ENCODE measurements at places on chromosomes 4 and X.

DNA sequence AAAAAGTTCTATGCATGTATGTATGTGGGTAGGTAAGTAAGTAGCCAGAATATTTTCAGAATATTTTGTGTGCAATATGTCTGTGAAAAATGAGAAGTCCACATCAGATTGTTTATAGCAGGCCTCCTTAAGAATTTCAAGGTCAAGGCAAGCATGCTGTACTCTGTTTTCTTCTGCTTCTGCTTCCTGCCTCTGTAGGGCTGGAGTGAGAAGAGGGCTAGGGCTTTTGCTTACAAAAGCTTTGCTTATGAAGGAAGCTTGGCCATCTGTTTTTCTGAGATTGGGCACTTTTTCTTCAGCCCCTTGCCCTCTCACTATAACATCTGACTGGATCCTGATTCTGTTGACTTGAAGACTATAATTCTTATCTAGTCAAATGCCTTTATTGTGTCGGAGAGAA is 150.4 kb downstream of the EMCN start:
- no peak for DNase-seq

GRCh38 chr4:4526401-4526800 is 15.4 kb downstream of the STX18 start:
- DNase-seq: no peak

- DNase-seq: no peak
These were observed 81.9 kb downstream of the REPS2 start for GRCh38 chrX:17028356-17028755.

- no peak for DNase-seq
These were observed 47.9 kb downstream of the ARHGAP24 start for GRCh38 chr4:85522836-85523235.

GRCh38 chrX:77814210-77814609 is 28.2 kb upstream of the ATRX start:
- no peak for DNase-seq

GRCh38 chr4:127182687-127183086 is 450.1 kb upstream of the INTU start:
- no peak for DNase-seq

DNA sequence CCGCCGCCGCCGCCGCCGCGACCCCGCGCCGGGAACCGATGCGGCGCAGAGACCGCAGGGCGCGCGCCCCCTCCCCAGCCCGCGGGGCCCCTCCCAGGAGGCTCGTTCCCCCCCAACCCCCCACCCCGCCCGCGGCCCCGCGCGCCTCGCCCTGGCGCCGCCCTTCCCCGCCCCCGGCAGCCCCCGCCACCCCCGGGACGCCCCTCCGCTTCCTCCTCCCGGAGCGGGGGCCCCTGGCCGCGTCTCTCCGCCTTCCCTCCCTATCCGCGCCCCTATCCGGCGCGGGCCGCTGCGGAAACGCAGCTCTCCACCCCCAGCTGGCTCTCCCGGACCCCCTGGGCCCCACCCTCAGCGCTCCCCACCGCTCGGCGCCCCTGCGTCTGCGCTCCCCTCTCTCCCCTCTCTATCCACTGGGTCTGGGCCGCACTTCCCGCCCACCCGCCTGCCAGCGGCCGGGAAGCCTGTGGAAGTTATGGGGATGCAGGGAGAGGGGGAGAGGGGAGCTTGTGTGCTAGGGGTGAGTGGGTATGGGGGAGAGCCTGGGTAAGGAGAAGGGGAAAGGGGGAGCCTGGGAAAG is at the start of gene TMEM271:
TSS of gene TMEM271 (minus strand) at position 51 of the 577 bp plus-strand sequence. CDS start 233 bp downstream, outside the sequence.
- DNase-seq: no peak

GRCh38 chr4:108450236-108450898 is 170.0 kb upstream of the RPL34 start:
- DNase-seq: no peak

DNA sequence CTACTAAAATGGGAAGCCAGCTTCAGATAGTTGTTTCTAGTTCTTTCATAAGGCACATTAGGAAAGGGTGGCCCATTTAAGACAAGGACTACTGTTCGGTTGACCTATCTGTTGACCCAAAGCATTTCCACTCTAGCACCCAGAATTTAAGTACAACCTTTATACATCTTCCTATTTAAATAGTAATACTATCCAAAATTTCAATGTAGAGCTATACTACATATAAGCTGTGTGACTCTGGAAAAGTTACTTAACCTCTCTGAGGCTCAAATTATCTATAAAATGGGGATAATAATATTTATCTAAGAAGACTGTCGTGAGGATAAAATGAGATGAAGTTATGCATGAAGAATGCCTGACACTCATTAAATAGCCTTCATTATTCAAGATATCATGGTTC is 82.0 kb upstream of the TMEM164 start:
- no peak for DNase-seq

GRCh38 chrX:39320165-39320564 is 518.9 kb downstream of the MID1IP1 start:
- DNase-seq: no peak

GRCh38 chr4:142427456-142427855 is 418.6 kb downstream of the INPP4B start:
- DNase-seq: no peak

- DNase-seq: no peak
These were observed 347 bp downstream of the AMTN start for GRCh38 chr4:70518716-70519115.

DNA sequence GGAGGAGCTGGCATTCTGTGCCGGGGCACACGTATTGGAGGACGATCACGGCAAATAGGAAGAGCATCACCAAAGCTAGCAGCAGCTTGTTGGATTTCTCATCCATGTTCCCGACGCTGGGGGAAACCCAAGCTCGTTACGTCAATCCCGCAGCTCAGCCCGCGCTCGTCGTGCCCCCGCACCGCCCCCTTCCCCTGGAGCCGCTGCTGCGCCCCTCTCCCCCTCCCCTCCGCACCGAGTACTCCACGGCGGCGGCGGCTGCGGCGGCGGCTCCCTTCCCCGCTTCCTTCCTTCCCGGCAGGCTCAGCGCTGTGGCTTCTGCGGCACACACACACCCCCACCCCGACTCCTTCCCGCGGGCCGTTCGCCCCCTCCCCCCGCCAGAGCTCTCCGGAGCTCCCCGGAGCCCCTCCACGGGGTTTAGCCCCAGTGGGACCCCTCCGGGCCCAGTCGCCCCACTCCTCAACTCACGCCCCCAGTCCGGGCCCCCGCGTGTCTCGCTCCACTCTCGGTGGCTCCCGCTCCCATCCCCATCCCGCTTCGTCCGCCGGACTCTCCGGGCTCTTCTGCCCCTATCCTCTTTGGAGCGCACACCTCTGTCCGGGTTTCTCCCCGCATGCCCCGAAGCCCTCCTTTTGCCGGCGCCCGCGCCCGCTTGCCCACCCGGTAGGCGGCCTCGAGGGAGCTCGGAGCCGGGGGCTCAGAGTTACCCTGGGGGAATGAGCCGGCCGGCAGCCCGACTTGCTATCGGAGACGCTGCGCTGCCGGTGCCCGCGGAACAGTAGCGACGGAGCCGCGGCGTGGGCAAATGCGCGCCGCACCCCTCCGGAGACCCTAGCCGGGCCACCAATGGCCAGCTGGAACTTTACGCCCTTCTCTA is 978 bp downstream of the HS6ST2 start:
- no peak for DNase-seq

DNA sequence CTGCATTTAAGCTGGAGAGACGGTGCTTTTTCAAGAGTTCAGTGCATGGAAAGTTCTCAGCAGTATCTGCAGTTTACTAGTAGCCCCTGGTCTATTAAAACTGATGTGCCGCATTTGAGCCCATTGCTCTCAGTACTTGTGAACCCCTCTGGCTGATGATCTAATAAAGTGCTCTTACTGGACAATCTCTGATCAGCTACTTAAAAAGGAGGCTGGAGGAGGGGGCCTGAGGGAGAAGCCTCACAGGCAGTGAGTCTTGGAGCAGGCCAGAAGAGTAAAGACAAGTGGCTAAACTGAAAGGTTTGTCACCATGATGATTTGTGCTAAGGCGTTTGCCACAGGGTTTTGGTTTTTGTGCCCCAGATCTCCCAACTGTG is 138.5 kb downstream of the ARX start:
- no peak for DNase-seq

- DNase-seq: no peak
These were observed 37.4 kb downstream of the ASIC5 start for GRCh38 chr4:155828628-155829027.

DNA sequence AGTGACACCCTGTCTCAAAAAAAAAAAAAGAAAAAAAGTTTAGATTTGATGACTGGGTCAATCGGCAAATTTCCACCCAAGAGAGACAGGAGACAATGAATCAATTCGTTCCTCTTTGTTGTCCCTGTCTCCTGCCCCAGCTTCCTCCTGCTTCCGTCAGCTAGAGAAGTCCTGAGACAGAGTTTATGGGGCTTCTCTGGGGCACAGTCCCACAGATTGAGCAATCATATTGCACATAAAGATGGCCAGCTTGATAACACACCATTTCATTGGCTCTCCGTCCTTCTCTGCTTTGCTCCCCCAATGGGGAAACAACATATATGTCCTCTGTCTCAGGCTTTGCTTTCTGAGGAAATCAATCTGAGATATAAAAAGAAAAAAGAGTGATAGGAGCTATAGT is 78.4 kb upstream of the FUNDC1 start:
- DNase-seq: no peak

DNA sequence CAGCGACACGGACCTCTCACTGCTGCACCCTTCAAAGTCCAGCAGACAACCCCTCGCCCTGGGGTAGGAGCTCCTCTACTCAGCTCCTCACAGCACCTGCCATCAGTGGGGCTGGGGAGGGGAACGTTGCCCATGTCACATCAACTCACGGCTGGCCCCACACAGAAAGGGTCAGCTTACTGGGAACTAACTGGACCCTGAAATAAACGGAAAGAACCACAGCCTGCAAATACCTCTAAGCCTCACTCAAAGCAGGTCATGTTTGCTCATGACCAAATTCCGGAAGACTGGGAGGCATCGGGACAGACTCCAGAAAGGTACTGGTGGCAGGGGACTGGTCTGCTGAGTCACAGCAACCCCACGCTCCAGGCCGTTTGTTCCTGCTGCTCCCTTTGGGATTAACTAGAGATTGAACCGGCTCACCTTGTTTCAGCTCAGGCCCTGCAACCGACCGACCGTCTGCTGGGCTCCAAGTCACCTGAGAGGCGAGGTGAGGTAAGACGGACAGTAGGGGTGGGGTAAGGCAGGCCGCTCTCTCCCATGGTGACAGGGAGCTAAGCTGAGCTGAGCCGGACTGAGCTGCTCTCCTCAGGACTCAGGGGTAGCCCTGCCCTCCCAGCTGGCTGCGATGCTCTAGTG is 5.6 kb downstream of the G6PD start:
- DNase-seq: no peak

GRCh38 chr4:35125995-35126712 is 1118.2 kb downstream of the ARAP2 start:
- DNase-seq: no peak

DNA sequence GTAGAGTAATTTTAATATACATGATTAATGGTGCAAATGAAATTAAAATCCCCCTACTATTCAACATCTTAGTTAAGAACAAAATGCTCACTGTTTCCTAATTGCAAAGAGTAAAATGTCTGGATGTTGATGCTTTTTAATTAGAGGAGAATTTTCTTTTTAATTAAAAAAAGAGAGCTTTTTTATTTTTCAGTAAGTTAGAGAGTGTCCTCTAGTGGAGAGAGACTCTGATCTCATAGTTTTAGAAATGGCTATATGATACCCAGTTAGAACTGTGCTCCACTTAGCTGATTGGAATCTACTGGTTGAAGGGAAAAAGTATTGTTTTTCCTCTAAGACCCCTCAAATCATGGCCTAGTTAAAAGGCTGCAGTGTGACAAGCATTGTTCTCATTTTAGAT is 312.0 kb upstream of the MAGEB2 start:
- DNase-seq: no peak

GRCh38 chrX:69185141-69185540 is 19.9 kb upstream of the PJA1 start:
- no peak for DNase-seq

GRCh38 chr4:169128902-169129301 is 118.8 kb upstream of the CBR4 start:
- no peak for DNase-seq

DNA sequence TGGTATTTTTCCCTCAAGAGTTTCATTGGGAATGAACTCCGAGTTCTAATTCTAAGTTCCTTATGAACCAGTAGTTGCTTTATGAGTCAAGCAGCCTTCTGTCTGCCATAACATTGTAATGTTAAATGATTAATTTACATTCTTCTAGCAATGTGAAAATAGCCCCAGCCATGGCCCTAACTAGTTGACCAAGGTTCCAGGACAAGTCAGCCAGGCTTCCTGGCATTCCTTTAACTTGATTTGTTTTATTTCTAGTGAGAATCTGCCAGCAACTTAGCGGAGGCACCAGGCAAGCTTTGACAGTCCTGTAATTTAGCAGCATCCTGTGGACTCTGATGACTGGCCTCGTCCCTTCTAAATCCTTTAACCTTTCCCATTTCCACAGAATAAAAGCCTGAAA is 69.0 kb downstream of the GLRA2 start:
- no peak for DNase-seq
